Dermis blood vessel endothelial cell (primary cell): ENCODE measurements at places on chromosomes 7 and 10.

- no peak for DNase-seq
Observed at GRCh38 chr10:117350909-117351308, 24.3 kb downstream of the PDZD8 start.

DNA sequence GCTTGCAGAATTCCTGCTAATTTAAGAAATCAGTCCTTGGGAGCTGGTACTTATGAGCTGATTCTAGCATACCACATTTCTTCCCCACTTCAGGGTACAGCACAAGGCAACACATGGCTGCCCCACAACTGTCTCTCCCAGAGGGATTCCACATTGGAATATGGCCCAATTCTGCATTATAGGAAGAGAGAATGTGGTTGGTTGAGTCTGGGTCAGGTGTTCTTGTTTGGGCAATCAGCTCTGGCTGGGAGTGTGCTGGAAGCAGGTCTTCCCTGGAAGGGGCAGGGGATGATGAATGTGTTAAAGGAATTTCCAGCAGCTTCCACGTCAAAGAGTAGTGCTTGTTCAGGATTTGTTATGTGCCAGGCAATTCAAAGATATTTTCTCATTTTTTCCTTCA is 95.7 kb downstream of the BUB3 start:
- no peak for DNase-seq

GRCh38 chr7:118845791-118846190 is 621.3 kb downstream of the ANKRD7 start:
- DNase-seq, result no peak

GRCh38 chr7:137454767-137455166 is 111.2 kb upstream of the PTN start:
- no peak for DNase-seq

DNA sequence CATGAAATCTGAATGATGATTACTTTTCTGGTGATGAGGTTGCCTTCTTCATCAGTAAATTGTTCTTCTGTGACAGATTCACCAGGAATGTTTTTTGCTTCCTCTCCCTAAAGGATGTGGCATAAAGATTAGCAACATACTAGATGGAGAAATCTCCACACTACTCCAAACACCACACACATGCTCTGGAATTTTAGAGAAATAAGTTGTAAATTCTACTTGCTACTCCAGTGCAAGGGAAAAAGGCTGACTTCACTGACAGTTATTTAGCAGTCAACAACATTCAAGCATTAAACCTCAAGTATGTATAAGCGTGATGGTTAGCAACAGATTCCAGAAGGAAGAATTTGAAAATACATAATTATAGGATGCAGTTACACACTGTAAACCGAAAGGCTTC is 137.9 kb upstream of the CCDC6 start:
- no peak for DNase-seq

DNA sequence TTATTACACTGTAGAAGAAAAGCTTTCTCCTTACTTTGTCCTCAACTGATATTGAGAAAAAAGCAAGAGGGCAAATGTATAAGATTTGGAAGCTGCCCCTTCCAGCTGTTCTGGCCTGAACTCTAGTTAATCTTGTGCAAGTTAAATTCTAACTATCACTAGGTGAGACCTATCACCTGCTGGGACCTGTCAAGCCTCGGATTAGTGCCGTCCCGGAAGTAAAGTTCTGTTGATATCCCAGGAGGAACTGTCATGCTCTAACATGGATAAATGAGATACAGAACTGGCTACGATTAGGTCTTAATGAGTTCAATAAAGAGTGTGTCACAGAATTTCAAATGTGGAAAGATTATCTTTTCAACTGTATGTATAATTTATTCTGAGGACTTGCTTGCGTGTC is 1.2 kb upstream of the BPGM start:
- DNase-seq, result no peak

DNA sequence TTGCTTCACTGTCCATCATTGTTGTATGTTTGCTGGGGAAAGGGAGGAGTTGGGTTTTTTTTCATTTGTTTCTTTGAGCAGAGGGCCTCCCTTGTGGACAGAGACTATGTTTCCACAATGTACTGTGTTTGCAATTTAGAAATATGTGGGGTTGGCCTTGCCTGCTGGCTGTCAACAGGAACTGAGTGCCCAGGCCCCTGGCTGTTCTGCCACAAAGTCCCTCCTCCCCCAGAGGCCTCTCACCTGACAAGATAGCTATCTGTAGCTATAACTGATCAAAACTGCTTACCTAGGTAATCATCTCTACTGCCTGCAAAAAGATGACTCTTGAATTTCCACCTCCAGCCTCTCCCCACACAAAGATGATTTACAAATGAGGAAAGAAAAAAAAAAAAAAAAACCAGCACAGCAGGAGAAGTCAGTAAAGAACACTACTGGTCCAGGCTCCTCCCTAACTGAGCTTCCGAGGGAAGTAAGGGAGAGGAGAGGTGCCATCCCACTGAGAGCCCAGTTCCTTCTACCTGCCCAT is 121.8 kb downstream of the SGMS1 start:
- DNase-seq, result no peak

GRCh38 chr10:58653139-58653538 is 140.5 kb downstream of the BICC1 start:
- DNase-seq, result no peak

- peak; percentile 29 for DNase-seq
Observed at GRCh38 chr7:148699782-148700629, 1.3 kb downstream of the CUL1 start.

DNA sequence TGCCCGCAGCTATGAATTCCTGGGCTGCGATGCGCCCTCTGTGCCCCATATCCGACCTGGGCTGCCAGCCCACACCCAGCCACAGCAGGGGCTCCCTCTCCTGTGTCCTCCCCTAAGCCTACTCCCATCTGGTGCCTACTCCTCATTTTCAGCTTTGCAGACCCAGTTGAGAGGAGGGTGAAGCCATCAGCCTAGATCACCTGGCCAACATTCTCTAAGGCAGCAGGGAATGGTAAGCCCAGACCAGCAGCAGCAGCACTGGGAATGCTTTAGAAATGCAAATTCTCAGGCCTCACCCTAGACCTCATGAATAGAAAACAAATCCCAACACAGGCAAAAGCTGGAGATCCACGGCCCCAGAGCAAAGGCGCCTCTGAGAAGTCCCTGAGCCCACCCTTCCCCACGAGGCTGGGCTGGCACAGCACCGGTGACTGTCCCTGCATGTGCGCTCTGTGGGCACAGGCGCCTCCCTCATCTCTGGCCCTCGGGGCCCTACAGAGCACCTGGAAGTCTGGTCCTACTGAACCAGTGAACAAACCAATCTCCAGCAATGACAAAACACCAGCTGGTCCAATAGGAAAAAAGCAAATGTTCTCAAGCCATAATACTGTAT is 161.4 kb downstream of the GFRA1 start:
- DNase-seq, result no peak
